ENCODE measurements at places on chromosomes 1 and 21. TPM values are rescaled to one million over a fixed set of nuclear protein-coding genes. Genes with fewer than 3 reads are reported as not detected.

- peak; percentile 32 for DNase-seq
Observed at GRCh38 chr1:208907790-208908189, 663.6 kb upstream of the PLXNA2 start.

SPAG17 gene
- 1.1 TPM for total RNA-seq

F11R gene
- 30.0 TPM for total RNA-seq

DNA sequence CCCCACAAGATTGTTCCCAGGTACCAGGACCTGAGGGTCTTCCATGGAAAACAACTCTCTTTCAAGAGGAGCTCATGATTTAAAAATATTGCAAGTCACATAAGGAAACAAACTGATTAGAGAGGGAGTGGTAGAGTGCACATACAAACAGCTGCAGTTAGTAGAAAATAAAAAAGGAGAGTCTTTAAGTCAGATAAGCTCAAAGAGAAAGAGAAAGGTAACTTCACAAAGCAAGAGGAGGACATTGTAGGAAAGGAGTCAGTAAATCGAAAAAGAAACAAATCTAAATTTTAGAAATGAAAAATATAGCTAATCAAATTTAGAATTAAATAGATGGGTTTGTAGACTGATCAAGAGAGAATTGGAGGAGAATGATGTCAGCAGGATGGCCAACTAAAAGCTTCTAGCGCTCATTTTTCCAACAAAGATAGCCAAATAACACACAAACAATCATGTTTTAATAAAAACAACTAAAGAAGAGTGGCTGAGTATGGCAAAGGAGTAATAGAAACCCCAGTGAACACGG is 86.1 kb upstream of the CD53 start:
- no peak for DNase-seq

- DNase-seq: no peak
Observed at GRCh38 chr1:180262628-180263488, 32.8 kb downstream of the LHX4 start.

SEMA6C gene
- 83.6 TPM for total RNA-seq

- DNase-seq: peak; percentile 50
Observed at GRCh38 chr1:51331206-51332100, 1.1 kb upstream of the TTC39A start.

DNA sequence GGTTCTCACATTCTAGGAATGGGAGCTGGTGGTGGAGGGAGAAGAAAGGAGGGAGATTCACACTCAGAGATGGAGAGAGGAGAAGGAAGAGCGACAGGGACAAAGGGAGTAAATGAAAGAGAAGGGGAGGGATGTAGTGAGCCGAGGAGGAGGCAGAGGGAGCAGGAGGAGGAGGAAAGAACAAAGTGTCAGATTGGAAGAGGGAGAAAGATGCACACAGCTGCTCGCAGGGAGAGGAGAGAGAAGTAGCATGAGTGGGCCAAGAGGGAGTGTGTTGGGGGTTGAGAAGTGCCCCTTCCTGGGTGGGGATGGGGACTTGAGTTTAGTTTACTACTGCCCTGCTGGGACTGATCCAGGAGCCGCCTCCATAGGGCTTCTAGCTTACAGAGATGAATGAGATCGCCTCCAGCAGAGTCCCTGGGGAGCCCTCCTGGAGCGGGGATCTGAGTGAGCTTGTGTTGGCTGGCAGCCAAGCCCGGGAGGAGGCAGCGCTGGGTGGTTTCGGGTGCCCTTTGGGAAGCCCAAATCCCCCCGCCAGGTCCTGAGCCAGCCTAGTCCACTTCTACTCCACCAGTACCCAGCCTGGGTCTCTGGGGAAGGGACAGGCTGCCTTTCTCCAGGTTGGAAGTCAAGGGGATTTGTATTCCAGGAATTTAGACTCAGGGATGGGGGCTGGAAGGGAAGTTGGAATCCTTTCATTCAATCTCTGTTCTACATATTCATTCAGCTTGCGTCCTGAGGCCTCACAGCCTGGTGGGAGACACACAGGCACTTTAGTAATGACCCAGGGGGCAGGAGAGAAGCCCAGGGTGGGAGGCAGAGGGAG is 20.9 kb downstream of the PTPRU start:
- peak; percentile 52 for DNase-seq

GRCh38 chr1:25343872-25344271 is 5.7 kb downstream of the TMEM50A start:
- no peak for DNase-seq

- DNase-seq: no peak
Observed at GRCh38 chr1:14843525-14843924, 245.0 kb downstream of the KAZN start.

KPNA6 gene
- 36.3 TPM for total RNA-seq

FCGR1A gene
- 1.7 TPM for total RNA-seq

DNA sequence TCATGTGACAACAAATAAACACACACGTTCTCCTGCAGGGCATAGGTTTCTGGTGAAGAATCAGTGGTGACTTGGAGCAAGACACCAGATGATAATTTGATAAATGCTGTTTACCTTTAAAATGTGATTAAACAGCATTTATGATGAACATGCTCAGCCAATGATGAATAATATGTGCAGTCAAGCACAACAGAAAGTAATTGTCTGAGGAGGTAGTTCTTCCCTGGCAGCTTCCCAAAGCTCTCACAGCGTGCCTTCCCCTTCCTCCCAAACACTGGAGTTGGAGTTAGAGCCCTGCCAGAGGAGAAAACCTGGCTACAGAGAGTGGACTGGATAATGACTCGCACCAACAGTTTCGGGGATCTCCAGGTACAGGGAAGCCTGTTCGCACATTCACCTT is 463.5 kb downstream of the SMYD3 start:
- DNase-seq: no peak

PDPN gene
- total RNA-seq: 10.5 TPM

DNA sequence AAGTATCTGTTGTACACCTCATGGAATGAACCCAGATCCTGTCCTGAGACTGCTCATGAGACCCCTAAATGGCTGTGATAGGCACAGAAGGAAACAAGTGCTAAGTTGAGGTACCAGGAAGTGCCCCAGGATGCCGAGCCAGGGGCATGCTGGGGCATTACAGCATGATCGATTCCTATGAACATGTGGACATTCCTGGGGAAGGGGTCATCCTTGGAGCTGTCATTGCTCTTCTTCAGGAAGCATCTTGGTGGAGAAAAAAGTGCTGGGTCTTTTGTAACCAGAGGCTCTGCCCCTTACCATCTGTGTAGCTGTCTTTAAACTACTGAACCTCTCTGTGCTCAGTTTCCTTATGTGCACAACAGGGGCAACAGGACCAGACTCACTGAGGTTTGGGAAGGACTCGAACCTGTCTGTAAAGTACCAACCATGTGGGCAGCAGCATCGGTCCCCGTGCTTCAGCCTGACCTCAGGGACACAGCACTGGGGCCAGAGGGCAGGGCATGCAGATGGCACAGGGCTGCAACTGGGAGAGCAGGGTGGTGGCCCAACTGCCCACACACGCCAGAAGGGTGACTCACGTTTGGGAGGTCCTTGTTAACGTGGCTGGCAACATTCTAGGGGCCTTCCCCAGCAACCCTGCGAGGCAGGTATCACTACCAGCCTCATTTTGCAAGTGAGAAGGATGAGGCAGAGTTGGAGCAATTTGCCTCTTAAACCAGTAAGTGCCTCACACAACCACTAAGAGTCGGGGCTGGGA is 142.3 kb upstream of the EDN2 start:
- DNase-seq: no peak

Measured in tongue (tissue), 3 donors.